ENCODE measurements at places on chromosomes 16 and 17.

GRCh38 chr16:16928532-16929109, 542.1 kb downstream of the XYLT1 start:
- no peak for DNase-seq

DNA sequence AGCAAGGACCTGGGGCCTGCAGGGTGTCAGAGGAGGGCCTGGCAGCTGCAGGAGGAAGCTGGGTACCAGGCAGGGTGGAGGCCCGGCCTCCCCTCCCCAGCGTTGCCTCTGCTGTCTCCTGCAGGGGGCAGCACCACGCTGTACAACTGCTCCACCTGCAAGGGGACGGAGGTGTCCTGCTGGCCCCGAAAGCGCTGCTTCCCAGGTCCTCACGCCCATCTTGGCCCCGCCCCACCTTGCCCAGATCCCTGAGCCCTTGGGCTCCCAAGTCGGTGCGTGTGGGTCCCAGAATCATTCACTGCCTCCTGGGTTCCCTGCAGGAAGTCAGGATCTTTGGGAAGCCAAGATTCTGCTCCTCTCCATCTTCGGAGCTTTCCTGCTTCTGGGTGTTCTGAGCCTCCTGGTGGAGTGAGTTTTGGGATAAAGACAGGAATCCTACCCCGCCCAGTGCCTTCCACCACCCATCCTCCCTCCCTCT, 1.2 kb downstream of the TMEM95 start:
- peak; percentile 68 for DNase-seq

GRCh38 chr16:79412783-79413225, 187.7 kb downstream of the MAF start:
- DNase-seq = no peak

DNA sequence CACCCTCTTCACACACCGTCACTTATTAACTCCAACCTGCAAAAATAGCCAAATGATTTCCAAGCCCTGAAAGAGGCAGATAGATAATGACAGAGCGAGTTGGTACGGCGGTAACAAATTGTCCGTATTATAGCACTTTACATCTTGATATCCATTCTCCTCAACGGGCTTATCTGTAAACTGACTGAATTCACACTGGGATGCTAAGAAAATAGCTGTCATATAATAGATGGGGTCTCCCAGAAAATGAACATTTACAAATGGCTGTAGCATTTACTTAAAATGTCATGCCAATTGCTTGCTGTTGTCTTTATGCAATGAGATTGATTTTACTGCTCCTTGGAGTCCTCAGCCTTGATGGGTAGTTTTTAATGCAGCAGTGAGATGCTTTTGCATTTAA, 225.8 kb upstream of the SDK2 start:
- no peak for DNase-seq

DNA sequence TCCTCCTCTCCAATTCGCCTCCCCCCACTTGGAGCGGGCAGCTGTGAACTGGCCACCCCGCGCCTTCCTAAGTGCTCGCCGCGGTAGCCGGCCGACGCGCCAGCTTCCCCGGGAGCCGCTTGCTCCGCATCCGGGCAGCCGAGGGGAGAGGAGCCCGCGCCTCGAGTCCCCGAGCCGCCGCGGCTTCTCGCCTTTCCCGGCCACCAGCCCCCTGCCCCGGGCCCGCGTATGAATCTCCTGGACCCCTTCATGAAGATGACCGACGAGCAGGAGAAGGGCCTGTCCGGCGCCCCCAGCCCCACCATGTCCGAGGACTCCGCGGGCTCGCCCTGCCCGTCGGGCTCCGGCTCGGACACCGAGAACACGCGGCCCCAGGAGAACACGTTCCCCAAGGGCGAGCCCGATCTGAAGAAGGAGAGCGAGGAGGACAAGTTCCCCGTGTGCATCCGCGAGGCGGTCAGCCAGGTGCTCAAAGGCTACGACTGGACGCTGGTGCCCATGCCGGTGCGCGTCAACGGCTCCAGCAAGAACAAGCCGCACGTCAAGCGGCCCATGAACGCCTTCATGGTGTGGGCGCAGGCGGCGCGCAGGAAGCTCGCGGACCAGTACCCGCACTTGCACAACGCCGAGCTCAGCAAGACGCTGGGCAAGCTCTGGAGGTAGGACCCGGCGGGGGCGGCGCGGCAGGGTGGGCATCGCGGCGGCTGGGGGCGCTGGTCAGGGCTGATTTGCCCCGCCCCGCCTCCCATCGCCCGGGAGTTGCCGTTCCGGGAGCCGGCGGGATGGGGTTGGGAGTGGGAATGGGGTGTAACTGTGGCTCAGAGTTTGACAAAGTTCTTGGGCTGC, 567 bp downstream of the SOX9 start:
- no peak for DNase-seq

DNA sequence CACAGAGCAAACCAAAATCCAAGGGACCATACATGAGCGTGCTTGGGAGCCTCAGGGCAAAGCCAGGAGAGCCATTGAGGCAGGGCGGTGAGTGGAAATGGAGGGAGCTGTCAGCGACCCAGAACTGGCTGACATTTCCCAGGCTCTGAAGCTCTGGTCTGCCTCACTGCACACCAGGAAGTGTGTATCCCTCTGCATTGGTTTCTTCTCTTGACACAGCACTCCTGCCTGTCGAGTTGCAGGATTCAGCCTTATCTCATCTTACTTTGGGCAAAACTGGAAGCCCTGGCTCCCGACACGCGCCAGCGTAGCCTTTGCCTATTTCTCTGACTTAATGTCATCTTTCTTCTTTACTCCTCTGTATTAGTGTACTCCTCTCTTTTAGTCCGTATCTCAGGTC, 144.7 kb upstream of the HS3ST3A1 start:
- no peak for DNase-seq
